ENCODE measurements at places on chromosomes 5 and 9.

DNA sequence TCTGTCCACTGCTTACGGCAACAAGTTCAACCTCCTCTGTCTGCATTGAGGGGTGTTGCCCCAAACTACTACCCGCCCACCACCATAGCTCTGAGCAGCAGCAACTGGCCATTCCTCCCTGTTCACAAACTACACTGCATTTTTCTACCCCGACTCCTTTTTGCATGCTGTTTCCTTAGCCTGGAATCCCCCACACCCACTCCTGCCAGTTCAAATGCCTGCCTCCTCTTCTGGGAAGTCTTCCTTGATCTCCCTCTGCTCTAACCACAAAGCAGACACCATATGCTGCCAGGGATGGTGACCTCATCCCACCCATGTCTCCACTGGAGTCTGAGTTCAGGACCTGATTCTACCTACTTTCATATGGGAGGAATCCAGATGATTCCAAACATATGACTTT is 13.3 kb downstream of the ALDH1B1 start:
- no peak for DNase-seq

DNA sequence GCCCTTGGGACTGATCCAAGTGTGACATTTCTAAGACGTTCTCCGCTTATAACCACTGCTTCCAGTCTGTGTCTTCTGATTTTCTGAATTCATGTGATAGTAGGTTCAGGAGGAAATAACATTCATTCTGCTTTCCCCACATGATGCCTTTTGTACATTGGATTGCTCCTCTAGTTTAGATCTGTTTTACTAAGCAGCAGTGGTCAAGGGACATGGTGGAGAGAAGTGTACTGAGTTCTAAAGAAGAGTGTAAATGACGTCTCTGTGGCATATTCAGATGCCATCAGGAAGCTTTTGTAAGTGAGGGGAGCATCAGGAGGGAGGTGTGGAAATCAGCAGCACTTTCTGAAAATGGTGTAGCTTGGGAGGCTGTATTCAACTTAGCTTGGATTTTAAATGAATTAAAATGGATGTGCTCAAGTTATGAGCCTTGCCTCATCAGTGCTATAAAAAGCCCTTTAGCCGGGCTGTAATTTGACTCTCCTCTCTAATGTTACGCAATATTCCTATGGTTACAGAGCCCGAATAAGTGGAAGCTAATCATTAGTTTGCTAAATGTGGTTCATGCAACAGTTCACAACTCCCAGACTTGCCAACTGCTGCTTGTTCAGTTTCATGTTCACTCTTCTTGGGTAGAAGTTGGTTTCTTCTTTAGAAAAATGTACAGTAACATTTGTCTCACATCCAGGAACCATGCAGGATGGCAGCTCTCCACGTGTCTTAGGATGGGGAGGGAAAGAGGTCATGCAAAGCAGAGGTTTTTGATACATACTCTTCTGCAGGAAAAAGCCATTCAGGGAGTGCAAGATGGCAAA is 281.3 kb downstream of the ARHGAP26 start:
- no peak for DNase-seq

DNA sequence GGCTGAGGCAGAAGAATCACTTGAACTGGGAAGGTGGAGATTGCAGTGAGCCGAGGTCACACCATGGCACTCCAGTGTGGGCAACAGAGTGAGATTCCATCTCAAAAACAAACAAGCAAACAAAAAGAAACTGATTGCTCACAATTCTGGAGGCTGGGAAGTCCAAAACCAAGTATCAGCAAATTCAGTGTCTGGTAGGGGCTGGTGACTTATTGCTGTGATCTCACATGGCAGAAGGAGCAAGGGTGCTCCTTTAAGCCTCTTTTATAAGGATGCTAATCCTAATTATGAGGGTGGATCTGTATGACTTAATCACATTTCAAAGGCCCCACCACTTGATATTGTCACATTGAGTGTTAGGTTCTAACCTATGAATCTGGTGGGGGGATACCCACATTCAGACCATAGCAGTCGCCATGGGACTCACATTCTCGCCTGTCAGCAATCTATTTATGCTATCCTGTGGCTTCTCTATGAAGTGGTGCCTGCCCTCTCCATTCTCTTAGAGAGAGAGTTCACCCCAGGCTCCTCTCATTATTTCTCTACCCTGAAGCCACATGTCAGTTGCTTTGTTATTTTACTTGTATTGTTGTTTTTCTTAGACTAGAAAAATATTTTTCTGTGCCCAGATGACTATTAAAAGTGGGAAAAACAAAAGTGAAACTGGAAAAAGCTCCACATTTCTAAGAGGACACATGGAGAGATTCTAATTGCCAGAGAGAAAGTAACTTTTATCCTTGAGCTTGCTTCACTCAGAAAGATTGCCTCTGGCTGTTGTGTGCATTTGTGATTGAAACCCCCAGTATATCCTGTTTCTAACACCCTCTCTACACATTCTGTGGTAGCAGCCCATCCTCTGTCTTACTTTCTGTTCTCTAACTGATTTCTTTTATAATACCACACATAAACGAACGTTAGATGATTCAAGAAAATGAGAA is 18.8 kb upstream of the PRLR start:
- no peak for DNase-seq

- DNase-seq = no peak
Observed at GRCh38 chr9:35520364-35520710, 30.4 kb downstream of the RUSC2 start.

DNA sequence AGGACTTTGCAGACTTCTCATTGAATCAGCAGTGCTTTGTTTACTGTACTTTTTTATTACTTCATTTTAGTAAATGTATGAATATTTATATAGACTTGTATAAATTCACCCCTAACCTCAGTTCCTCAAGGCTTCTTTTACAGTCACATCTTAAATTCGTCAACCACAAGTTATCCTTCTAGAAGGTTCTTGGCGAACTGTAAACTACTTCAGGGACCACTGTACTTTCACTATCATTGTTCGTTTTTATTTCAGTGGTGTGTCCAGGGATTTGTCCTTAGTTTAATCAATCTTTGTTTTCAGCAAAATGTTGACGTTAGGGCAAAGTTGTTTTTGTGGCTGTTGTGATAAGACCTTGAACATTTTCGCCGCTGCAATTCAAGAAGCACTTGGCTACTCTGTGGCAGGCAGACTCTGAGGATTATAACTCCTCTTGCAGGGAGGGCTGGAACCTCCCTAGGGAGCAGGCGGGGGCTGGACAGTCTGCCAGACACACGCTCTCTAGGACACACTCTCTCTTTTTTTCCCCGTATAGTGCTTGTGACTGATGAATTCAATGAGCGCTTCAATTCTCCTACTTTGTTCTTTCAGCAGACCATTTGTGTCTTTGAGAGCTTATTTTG is 252.8 kb downstream of the FBXL7 start:
- DNase-seq = no peak

- no peak for DNase-seq
Observed at GRCh38 chr5:98975682-98976407, 47.0 kb upstream of the CHD1 start.

DNA sequence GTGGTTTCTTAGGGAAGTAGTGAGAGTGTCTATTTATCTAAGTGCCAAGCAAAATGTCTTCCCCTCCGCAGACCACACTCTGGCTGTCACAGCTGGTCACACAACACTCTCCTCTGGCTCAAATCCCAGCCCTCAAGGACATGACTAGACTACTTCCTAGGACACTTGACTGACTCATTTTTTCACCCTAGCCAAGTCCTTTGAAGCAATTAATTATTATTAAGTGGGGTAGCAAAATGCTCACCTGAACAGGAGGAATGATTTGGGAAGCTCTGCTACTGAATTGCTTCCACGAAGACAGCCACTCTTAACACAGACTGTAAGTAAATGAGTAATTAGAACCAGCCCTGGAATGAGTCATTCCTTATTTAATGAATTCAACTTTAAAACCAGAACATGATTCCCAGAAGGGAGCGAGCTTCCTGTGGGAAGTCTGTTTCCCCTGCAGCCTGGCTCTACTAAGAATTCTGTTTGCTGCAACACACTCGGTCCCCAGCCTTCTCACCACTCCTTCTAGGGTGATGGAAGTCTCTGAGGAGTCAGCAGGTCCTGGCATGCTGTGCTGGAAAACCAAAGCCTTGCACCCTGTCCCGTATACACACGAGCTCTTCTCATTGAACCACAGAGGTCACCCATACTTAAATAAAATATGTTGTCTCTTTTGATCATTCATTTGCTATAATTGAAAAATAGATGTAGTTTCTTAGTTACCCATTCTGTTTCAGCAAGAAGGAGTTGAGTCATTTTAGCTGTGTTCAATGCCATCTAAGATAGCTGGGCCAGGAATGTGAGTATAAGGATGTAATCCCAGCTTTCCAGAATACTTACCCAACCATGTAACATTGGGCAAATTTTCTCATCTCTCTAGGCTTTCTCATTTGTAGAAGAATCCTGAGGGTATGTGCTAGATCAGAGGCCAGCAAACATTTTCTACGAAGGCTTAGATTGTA is 218.6 kb upstream of the RASEF start:
- DNase-seq = no peak

- peak; percentile 16 for DNase-seq
Observed at GRCh38 chr5:137075163-137075970, 423.8 kb downstream of the SPOCK1 start.
